ENCODE measurements at places on chromosomes 4 and X.

GRCh38 chr4:158861766-158862165 is 92.9 kb downstream of the FNIP2 start:
- DNase-seq: no peak

DNA sequence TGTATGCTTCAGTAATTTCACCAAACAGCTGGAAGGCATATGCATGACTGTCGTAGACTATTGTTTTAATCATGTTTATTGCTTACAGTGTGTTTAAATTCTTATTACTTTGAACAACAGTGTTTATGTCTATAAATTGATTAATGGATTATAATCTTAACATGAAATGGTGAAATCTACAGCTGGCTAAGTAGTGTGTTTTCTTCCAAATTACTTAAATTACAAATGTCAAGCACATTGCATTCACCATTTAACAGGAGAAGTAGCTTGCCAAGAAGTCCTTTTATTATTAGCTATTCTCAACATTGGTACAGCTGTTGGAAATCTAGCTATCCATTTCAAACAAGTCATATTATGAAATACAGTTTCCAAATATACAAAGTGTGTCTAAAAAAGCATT is 849.3 kb upstream of the PCDH10 start:
- no peak for DNase-seq

DNA sequence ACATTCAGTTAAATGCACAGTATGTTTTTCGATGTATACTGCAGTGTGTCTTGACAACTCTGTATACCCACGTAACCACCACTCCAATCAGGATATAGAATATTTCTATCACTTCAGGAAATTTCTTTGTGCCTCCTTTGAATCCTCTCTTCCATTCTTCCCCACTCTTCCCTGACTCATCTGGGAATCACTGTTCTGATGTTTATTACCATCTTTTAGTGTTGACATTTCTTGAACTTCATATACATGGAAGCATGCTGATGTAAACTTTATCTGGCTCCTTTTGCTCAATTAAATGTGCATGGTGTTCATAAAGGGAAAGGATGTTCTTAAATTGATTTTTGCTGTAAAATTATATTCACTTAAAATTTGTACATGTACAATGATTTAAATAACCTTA is 319.9 kb downstream of the PCDH7 start:
- no peak for DNase-seq

DNA sequence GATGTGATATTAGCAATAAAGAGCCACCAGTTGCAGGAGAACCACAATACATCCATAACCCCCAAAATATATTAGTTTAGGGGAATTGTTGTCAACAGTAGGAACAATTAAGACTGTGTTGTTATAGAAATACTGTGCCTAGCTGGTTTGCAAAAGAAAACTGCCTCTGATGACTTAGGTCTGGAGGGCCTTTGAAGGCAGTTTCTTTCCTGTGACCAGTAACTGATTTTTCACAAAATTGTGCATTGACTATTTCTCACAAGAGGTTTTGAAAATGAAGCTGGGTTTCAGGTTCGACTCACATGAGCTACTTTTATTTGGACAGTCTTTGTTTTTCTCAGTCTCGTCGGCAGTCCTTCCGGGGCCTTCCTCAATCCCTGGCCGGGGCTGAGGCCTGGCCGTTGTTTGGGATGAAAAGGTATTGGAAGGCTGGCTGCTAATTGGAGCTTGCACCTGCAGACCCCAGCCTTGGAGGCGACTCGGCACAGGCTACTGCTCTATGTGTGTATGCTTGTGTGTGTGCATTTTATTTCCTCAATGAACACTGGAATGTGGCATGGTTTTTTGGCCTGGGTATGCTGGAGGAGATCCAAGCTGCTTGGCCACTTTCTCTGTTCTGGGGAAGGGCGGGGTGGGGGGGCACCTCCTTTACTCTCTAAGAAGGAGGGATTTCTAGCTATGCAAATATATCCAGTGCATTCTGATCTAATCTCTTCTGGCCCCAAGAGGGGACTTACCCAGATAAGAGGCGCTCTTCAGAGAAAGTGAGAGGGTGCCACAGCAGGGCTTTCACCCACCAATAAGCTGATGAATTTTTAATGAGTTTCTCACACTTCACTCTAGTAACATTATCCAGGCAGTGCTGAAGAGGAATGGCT is 49.5 kb upstream of the LNX1 start:
- no peak for DNase-seq

- DNase-seq: no peak
Observed at GRCh38 chr4:36388710-36389109, 107.3 kb downstream of the DTHD1 start.

DNA sequence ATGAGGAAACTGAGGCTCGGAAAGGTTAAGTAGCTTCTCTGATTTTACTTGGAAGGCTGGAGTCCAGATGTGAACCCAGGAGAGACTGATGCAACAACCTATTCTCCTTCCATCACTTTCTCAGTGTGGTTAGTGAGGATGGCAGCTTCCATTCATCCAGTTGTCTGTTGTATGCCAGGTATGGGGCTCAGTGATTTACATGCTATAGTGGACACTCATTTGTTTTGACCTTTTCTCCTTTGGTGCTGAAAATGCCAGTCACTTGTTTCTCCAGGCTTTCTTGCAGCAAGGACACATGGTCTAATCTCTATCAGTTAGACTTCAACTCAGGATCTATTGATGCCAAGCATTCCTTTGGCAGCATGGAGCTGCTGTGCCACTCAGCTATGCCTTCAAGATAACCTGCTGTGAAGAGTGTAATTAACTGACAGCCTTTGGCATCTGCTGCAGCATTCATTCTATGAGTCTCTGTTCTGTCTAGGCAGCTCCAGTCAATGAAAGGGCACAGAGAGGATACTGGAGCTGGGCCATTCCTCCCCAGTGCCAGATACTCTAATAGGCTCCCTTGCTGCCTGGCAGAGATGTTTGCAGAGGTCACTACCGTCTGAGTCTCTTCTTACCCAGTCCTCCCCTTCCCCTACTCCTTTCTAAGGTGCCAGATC is 11.0 kb upstream of the CWH43 start:
- DNase-seq: no peak

GRCh38 chr4:48904101-48904500 is 2.5 kb downstream of the OCIAD2 start:
- no peak for DNase-seq

DNA sequence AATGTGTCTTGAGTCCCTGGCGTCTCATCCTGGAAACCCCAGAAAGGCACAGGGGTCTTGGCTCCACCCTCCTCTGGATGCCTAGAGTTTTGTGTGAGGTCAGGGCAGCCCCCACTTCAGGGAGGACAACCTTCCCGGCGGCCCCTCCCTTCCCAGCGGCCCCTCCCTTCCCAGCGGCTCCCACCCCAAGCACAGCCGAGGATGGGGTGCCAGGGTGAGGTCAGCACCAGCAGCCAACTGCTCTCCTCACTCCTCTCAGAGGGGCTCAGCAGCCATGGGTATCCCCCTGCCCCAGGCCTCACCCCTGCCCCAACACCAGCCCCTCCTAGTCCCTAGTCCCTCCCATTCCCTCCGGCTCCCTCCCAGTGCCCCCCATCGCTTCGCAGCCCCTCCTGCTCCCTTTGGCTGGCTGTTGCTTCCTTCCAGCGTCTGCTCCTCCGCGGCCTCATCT is 17.4 kb downstream of the DGKQ start:
- DNase-seq: no peak

DNA sequence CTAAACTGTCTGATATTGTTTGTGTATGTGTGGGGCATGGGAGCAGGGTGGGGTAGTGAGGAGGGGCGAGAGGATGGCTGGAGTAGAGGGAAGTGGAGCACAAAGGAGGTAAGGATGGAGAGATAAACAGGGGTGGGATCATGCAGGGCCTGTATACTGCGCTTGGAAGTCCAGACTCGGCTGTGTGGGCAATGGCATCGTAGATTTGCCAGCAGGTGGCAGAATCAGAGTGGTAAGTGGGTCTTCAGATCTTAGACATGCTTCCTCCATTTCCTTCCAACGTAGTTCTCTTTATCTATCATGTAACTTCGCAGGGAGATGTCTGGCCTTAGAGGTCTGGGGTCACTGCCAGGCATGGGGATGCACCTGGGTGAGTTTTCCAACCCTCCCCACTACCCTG is 155.5 kb downstream of the PDGFRA start:
- DNase-seq: no peak

DNA sequence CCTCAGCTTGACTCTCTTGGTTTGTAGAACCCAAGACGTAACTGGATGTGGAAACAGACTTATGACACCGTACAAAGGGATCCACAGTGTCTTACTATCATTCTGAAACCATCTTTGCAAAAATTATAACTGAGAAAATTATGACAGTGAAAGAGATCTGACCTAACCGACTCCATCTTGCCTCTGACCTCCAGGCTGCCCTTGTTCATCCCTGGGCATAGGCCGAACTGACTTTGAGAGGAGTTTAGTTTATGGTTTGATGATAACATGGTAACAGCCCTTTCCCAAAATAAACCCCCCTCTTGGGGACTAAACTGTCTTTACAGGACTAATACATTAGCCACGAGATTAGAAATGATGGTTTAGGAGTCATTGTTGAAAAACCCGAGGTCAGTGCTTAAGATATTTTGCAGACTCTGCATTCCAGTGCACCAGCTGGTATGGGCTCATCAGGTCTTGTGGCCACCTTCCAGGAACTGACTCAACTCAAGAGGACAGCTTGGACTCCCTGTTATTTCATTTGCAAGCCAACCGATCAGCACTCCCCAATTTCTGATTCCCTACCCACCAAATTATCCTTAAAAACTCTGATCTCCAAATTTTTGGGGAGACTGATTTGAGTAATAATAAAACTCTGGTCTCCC is 49.6 kb downstream of the CASP3 start:
- no peak for DNase-seq

DNA sequence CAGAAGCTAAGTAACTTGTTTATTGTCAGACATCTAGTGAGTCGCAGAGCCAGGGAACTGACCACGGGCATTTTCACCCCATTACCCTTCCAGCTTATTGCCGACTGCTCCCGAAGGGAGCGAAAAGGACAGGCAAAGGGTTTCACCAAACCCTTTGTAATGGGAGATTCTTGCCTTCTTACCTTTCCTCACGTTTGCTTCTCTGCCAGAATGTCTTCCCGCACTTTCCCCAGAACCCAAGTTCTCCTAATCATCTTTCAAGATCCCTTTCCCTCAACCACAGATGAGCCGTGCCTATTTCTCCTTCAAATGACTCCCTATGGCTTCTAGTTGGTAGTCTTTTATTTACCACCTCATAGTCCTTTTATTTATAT is 520 bp upstream of the SRP72 start:
- no peak for DNase-seq

- no peak for DNase-seq
Observed at GRCh38 chr4:156946516-156947424, 24.8 kb downstream of the PDGFC start.

DNA sequence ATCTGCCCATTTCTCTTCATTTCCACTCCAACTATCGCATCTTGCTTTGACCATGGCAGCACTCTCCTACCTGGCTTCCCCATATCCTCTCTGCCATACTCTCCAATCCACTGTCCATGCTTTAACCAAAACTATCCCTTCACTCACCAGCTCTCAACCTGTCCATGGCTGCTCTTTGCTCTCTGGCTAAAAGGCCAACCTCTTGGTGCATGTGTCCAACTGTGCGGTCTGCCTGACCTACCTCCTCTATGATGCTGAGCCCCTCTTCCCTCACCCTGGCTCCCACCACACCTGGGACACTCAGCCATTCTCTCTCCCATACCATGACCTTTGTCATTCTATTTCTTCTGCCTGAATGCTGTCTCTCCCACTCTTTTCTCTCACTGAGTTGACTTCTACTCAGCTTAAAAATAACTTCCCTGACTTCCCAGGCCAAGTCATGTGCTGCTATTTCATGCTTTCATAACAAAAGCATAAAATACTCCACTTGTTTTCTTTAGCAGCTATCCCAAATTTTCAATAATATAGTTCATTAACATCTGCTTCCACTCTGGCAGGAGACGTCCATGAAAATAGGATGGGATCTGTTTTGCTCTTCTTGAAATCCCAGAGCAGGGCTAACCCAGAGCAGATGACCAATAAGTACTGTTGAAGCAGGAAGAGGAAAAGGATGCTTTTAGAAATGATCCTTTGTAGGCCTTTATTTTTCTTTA is 29.8 kb upstream of the KLF3 start:
- DNase-seq: no peak
